ENCODE measurements at places on chromosomes 2 and 18.

DNA sequence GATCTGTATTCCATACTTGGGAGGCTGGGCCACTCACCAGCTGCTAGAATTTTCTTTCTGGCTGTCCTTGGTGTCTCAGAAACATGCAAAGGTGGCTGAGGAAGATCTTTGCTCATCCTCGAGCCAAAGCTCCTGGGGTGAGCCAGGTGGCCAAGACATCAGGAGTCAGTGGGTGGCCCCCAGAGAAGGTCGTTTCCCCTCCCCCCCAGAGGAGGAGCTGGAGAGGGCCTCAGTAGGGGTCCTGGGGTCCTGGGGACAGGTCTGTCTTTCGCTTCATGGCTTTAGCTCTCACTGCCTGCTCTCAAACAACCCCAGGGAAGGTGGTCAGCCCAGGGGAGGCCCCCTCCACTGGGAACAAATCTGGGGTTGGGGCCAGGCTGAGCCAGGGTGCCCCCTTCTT, 13.6 kb downstream of the KCNK3 start:
- DNase-seq, result no peak

GRCh38 chr2:240464514-240465241, 29.2 kb downstream of the GPC1 start:
- no peak for DNase-seq

GRCh38 chr2:120785228-120785966, 49.7 kb downstream of the GLI2 start:
- no peak for DNase-seq

DNA sequence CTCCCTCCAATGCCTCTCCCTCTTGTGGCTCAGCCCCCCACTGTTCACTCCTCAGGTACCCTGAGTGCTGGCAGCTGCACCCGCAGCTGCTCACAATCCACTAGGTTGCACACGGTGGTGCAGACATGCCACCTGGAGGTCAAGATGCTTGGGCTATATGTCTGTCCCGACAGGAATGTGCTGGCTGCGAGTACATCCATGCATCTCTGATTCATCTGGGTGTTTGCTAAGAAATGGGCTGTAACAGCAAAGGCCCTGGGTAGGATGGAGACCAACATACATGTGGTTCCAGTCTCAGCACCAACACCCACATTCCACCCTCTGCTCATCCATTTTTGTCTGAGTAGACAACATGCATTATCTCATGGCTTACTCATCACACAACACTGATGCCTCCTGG, 31.3 kb downstream of the ANKMY1 start:
- no peak for DNase-seq

DNA sequence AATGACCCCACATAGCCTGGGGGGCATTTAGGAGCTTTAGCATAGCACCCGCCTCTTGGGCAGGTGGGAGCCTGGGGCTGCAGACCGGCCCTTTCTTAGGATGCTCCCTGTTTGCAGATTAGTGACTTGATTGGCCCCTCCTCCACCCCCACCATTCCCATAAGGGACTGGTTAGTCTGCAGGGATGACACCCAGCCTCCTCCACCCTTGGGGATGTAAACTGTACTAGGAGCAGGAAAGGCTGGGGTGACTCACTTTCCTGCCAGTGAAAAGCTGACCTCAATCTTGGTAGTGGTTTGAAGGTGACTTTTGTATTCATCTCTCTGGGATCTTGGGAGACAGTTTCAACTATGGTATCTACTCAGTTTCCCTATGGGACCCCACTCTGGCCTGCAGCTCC, 24.2 kb downstream of the CTIF start:
- no peak for DNase-seq

GRCh38 chr2:191045141-191045540, 31.2 kb upstream of the STAT1 start:
- DNase-seq, result no peak

DNA sequence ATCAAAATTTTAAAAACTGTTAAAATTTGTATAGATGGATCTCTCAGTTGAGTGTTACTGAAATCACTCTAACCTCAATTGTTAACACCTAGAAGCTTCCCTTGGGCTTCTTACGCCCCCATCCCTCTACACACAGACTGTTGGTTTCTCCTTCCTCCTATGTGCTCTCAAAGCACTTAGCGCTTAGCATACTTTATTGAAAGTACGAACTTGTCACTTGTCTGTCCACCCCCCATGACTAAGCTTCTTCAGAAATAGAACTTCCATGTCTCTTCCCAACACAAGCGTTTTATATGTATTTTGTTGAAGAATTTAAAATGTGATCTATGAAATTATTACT, 441 bp downstream of the MPHOSPH10 start:
- DNase-seq, result no peak

DNA sequence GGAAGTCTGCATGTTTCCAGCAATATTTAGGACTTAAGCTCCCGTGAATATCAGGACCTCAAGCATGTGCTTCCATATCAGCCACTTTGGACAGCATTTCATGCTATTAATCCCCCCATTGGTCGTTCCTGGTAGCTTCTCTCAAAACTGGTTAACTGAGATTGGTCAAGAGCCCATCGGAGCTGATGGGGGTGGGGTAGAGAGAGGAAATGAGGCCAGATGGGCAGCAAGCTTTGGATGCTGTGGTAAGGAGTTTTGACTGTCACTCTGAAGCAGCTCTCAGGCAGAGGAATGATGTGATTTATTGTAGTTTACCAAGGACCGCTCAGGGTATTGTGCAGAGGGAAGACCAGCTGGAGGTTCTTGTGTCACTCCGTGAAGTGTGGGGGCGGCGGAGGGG, 81.8 kb downstream of the FAM168B start:
- no peak for DNase-seq

GRCh38 chr2:68320118-68320641, 431 bp upstream of the CNRIP1 start:
- peak; percentile 73 for DNase-seq

DNA sequence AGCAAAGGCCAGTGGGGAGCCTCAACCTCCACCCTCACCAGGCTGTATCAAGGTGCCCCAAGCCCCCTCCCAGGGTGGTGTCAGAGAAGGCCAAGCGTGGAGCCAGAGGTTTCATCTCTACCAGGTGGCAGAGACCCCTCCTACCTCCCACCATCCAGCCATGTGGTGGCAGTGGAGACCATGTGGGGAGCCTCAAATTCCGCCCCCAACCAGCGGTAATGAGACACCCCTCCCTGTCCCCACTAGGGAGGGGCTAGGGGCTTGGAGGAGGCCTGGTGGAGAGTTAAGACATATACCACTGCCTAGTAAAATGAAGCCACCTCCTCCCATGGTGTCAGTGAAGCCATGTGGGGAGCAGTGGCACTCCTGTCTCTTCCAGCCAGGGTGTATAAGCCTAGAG, 24.4 kb upstream of the YPEL5 start:
- no peak for DNase-seq

DNA sequence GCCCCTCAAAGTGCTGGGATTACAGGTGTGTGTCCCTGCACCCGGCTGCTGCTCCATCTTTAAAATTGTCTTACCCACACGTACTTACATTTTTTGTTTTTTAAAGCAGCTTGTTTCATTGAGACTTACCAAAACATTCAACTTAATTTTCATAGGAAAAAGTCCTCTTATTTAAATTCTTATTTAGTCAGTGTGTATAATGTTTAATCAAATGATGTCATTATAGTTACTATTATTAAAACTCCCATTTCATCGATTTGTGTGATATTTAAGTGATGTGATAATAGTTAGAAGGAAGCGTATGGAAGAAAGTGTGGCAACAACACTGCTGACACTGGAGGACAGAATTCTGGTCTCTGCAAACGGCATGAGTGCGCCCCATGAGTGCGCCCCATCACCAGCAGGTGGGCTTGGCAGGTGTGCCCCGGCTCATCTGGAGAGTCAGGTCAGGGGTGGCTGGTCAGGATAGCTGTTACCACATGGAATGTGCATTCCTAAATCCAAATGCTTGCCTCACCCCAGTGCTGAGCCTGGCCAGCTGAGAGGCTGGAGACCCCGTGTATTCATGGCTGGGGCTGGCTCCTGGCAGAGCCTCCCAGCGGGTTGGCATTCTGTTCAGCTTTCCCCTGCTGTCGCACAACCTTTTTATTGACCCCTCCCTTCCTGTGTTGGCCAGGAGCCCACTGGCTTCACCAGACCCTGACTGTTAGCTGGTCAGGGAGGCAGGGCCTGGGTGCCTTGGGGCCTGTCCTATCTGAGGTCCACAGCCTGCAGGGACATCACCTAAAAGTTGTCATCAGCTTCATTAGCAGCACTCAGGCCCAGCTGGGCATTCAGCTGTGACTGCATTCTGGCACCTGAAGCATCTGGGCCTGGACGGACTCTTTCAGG, 79.7 kb downstream of the AGAP1 start:
- peak; percentile 64 for DNase-seq

GRCh38 chr18:46148810-46149209, 44.6 kb downstream of the HAUS1 start:
- peak; percentile 69 for DNase-seq

GRCh38 chr18:72871091-72871490, 3.3 kb upstream of the NETO1 start:
- DNase-seq, result no peak

- no peak for DNase-seq
Observed at GRCh38 chr2:46236006-46236875, 61.0 kb upstream of the EPAS1 start.

- no peak for DNase-seq
Observed at GRCh38 chr2:240596491-240596931, 10.0 kb downstream of the CAPN10 start.

GRCh38 chr2:182404975-182405561, 21.8 kb downstream of the PDE1A start:
- no peak for DNase-seq

All from iPS-NIHi11 (cell line).